Dorsolateral prefrontal cortex (tissue), 122 donors: ENCODE measurements at places on chromosomes 16 and 17. TPM values are rescaled to one million over a fixed set of nuclear protein-coding genes. Genes with fewer than 3 reads are reported as not detected.

TEPSIN gene
- total RNA-seq, result 30.7 TPM

ZNF18 gene
- total RNA-seq, result 8.5 TPM

SYCE1L gene
- 7.4 TPM for total RNA-seq

CD300E gene
- total RNA-seq, result 0.25 TPM

CIITA gene
- total RNA-seq, result 8.9 TPM

MEOX1 gene
- total RNA-seq, result not detected

EFCAB5 gene
- total RNA-seq, result 8.4 TPM

EVPLL gene
- total RNA-seq, result not detected

NLRC3 gene
- 0.17 TPM for total RNA-seq

BAIAP3 gene
- total RNA-seq, result 104 TPM

SLC38A7 gene
- 32.4 TPM for total RNA-seq

SF3B3 gene
- 172 TPM for total RNA-seq

HBA1 gene
- total RNA-seq, result 623 TPM

AGRP gene
- total RNA-seq, result not detected

EFTUD2 gene
- total RNA-seq, result 113 TPM

FBXO39 gene
- total RNA-seq, result 0.36 TPM

TBX4 gene
- not detected for total RNA-seq

BRIP1 gene
- 1.4 TPM for total RNA-seq

TMEM235 gene
- total RNA-seq, result 56.8 TPM

IGF2BP1 gene
- not detected for total RNA-seq

ABCC11 gene
- total RNA-seq, result 0.95 TPM

ADCY9 gene
- total RNA-seq, result 39.8 TPM

CTF1 gene
- 2.2 TPM for total RNA-seq

PYDC1 gene
- total RNA-seq, result 7.2 TPM

HOXB8 gene
- total RNA-seq, result not detected

SPOP gene
- total RNA-seq, result 106 TPM
